GM12864 (cell line): ENCODE measurements at places on chromosomes 12 and 14.

DNA sequence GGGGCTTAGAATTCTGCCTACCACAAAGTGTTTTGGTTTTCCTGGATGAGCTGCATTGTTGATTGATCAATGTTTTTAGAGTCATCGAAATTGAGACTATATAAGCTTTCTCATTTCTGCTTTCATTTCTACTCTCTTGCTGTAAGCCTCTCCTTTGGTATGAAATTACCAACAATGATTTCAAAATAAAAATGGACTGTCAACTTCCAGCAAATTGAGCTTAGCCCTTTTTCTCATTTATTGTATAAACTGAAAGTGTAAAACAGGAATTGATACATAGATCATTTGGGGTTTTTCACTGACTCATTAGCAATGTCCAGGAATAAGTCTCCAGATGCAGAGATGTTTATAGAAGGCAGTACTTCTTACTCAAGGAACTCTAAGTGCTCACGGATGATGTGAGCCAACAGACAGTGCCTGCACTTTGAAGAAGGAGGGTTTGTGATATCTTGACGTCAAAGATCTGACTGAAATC lies 20.0 kb upstream of the PCNX1 start:
- DNase-seq = no peak

DNA sequence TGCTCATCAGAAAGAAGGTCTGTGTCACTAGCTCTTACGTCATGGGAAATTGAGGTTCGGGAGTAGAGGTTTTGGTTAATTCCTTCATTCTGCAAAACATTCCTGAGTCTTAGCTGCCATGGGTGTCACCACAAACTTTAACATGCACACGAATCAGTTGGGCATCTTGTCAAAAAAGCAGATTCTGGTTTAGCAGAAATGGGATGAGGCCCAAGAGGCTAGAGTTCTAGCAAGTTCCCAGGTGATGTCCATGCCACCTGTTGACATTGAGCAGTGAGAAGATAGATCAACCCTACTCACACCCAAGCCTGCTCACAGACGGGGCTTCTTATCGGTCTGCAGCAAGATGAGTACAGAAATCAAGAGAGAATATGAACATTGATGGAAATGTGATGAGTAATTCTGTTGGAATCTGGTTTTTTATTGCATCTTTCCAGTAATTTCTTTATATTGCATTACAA lies 11.7 kb upstream of the RIN3 start:
- no peak for DNase-seq

GRCh38 chr14:67618617-67619063 lies 1.1 kb upstream of the ARG2 start:
- DNase-seq = no peak

- DNase-seq = no peak
These were observed 74.0 kb downstream of the TTC7B start for GRCh38 chr14:90742252-90742651.

GRCh38 chr12:89918172-89918846 lies 209.7 kb upstream of the ATP2B1 start:
- no peak for DNase-seq

DNA sequence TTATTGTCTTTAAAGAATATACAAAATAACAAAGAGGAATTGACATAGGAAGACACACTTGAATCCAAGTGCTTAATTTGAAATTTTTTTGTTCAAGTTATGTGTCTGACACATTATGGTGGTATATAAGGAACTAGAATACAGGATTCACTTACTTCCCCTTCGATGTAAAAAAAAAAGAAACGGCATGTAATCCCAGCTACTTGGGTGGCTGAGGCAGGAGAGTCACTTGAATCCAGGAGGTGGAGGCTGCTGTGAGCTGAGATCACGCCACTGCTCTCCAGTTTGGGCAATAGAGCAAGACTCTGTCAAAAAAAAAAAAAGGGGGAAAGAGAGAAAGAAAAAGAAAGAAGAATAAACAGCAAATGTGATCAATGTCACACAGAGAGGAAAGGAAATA lies 8.9 kb downstream of the CLEC12A start:
- no peak for DNase-seq
